ENCODE measurements at places on chromosomes 2 and 18.

DNA sequence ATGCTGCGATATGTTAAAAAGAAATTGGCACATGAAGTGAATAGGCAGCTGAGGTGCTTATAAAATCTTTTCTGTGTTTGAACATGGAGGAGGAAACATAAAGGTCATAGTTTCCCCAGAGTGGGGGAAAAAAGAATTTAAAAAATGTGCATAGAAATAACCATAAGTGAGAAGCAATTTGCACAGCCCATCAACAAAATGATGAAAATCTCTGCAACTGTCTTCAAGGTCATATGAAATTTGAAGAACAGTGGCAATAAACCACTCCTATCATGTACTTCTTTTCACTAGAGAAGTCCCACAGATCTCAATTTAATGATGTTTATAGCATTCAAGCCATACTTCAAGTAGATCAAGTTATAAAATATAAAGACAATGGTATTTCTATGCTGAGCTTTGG, 46.7 kb upstream of the ZNF804A start:
- no peak for DNase-seq

- no peak for DNase-seq
Observed at GRCh38 chr2:172214252-172214651, 111.6 kb upstream of the DLX2 start.

DNA sequence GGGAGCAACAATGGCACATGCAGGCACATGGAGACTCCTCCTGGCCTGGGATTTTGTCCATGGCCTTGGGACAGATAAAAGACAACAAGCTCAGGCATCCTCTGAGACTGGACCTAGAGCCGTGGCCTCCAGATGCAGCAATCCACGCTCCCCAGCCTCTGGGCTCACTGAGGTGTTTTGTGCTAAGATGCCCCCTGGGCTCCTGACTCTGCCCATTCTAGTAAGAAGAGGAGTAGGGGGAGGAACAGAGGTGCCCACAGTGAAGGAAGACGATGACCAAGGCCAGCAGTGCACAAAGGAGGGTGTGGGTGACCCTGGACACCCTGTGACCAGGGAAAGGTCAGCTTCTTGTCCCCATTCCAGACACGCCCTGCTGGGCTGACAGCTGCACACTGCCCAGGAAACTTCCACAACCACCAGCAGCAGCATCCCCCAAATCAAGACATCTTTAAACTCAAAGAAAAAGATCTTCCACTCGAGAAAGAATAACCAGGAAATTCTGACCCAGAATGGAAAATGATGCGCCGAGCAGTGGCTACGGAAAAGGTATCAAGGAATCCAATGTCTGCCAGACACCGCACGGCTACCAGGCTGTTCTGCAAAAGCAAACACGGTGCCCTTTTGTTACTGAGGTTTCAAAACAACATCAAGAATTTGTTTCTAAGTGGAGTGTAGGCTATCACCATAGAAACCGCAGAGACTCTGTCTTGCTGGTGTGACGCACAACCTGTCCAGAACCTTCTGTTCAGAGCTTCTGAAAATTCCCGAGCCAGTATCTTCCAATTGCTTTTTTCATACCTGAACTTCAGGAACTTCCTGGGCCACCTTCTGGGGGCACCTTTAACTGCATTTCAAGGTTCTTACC, 65.5 kb downstream of the ZNF516 start:
- no peak for DNase-seq

DNA sequence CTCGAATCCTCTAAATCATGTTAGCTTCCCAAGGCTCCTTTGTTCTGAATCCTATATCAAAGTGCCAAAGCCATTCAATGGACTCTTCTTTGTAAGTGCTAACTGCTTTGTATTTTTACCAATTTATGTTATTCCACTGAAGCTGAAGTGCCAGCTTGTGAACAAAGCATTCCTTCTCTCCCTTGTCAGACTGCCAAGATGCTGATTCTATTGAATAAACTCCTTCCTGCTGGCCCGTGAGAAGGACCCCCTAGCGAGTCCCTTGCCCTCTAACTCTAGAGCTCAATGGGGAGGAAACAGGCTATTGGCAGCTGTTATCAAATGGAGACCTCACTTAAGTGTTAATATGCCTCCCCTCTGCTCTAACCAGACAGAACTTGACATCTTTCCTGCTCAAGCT, 1097.9 kb upstream of the CNTNAP5 start:
- DNase-seq, result peak; percentile 77

DNA sequence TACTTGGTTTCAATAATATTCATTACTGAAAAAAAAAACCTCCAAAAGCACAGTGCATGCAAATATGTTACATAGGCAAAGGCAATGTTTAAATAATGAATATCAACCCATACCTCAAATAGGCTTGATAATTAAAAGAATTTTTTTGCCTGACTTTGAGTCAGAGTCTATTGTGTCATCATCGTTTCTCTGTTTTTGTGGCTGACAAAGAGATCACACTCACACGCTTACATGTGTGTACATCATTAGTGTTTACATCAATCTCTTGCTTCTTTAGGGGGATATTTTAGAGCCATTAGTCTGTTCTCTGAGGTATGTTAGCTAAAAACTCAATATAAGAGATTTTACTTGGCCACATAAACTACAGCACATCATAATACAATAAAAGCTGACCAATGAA, 150.3 kb upstream of the MMADHC start:
- no peak for DNase-seq

DNA sequence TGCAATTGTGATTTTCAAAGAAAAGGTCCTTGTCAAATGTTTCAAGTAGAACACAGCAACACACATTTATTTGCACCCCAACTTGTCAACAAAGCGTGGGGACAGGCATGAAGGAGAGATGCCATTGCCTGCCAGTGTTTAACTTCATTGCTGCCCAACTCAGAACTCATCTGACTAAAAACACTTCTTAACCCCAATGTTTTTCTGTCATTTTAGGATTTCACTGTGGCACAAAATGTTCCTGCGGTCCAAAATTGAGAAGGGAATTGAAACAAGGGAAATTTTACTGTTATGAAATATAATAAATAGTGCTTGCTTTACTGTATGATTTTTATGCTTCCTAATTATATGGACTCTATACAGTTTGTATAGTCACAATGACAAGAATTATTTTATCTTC, 45.7 kb downstream of the PMAIP1 start:
- no peak for DNase-seq

- peak; percentile 30 for DNase-seq
Observed at GRCh38 chr2:55014962-55015939, 35.0 kb downstream of the RTN4 start.

DNA sequence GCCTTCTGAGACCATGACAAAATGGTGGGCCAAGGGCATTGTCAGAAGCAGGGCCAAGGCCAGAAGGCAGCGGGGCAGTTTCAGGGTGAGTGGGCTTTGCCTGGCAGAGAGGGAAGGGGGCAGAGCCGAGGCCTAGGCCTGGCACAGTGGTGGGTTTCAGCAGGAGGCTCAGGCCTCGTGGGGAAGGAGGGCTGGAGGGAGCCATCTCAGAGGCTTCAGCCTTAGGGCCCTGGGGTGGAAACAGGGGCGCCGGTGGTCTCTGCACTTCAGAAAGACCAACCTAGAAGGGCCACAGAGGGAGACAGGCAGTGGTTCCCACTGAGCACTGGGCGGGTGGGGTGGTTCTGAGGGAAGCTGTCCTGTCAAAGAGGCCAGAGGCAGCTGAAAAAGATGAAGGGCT, 58.0 kb upstream of the SMAD7 start:
- DNase-seq, result no peak

DNA sequence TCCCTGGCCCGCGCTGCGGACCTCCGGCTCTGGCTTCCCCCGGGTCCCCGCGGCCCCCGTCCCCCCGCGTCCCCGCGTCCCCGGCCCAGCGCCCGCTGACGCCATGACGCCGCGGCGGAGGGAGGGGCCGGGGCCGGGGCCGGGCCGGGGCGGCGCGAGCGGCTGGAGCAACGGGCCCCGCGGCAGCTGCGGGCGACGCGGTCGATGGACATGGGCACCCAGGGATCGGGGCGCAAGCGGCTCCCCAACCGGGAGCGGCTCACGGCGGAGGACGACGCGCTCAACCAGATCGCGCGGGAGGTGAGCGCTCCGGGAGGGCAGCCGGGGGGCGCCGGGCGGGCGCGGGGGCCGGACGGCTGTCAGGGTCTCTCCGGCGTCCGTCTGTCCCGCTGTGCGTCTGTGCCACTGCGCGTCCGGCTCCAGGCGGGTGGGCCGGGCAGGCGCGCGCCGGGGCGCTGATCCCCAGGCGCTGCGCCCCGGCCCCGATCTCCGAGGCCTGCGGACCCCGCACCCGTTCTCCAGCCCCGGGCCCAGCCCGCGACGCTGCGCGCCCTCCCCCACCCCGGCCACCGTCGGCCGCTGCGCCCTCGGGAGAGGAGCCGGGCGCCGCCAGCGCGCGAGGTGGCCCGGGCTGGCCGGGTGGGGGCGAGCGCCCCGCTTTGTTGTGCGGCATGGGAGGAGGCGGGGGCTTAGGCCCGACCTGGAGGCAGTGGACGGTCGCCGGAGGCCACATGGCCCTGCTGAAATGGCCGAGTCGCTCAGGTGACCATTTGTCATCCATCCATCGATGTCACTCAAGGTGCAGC, at the start of gene LRRFIP1:
Gene LRRFIP1, plus strand, starts transcription at position 147 of the 806 bp plus-strand sequence. Its CDS starts 58 bp downstream, at position 205.
- DNase-seq, result peak; percentile 20

DNA sequence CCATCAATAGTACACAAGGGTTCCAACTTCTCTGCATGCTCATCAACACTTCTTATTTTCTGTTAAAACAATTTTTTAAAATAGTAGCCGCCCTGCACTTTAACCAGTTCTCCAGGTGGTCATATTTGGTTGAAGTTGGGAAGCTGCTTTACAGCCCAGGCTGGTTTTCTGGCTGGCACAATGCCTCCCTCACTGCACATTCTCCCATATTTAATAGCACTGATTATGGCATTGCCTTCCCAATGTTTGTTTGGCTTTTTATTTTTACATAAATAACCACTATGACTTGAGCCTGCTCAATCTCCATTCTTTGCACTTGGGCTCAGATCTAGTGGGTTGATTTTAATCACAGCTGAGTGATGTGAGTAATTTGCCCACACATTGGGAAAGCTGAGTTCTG, 111.9 kb upstream of the MAP4K3 start:
- DNase-seq, result no peak

DNA sequence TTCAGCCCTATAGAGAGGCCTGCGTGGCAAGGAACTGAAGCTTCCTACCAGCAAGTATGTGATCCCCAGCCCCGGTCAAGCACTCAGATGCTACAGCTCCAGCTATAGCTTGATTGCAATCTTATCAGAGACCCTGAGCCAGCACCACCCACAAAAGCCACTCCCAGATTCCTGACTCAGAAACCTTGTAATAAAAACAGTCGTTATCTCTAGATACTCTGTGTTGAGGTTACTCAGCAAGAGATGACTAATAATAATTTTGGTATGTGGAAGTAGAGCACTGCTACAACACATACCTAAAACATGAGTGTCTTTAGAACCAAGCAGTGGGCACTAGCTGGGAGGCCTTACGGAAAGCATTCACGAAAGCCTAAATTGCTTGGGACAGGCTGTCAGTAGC, 216.9 kb downstream of the UXS1 start:
- DNase-seq, result no peak

- DNase-seq, result no peak
Observed at GRCh38 chr2:222298311-222299150, at the start of gene PAX3. PAX3 (minus strand) TSS chr2:222298998; CDS start chr2:222298615, 383 bp downstream.

DNA sequence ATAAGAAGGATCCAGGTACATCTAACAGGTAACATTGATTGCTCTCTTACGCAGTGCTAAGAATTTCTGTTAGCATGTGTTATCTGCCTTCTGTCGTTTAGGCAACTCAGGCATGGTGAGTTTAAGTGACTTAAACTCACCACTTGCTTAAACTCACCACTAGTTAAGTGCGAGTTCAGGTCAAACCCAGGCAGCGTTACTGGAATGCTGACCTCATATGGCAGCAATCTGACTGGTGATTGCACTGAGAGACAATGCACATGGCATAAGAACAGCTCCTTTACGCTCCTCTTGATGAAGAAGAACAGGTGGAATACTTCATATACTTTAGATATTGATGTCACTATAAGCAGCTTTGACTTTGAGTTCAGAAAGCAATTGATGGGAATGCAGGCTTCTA, 954.1 kb downstream of the SOCS6 start:
- DNase-seq, result no peak

- no peak for DNase-seq
Observed at GRCh38 chr2:88770016-88770415, 78.5 kb downstream of the RPIA start.

DNA sequence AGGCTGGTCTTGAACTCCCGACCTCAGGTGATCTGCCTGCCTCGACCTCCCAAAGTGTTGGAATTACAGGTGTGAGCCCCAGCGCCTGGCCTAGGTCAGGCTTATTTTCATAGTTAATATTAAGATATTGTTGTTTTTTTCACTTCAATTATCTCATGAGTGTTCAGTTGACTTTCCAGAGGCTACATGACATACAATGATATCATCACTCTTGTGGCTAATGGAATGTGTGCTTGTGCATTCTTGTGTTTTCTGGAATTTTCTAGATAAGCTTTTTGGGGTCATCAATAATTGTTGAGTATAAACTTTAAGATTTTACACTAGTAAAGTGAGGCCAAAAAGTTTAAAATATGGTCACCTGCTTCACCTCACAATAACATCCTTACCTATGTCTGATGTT, 180.9 kb downstream of the FIGN start:
- no peak for DNase-seq

DNA sequence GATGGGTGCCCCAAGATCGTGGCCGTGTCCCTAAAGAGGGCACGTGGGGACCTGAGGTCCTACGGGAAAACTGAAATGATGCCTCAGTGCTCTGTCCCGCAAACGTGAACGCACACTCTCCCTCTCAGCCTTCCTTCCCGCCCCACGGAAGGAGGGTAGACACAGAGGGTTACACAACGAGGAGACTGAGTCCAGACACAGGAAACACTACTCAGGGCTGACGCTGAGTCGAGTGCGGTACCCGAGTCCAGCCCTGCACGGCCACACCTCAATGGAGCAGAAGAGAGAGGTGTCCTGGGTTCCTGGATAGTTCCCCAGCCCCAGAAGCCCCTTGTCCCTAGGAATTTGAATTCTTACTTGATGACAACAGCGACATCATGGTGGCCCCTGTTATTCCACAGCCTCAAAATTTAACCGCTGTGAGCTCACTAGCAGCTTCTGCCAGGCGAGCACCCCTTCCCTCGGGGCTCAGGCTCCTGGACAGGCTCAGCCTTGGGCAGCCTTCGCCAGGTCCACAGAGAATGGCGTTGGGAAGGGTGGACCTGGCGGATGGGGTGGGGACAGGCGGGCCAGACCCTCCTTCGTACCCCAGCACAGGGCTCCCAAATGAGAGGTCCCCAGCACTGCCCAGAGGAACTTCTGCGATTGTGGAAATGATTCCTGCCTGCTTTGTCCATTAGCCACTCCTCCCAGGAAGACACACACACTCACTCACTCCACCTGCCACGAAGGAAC, 980 bp upstream of the RNPEPL1 start:
- DNase-seq, result peak; percentile 55

GRCh38 chr2:12618576-12618975, 98.2 kb upstream of the TRIB2 start:
- no peak for DNase-seq

- no peak for DNase-seq
Observed at GRCh38 chr2:37711308-37711731, 39.9 kb upstream of the CDC42EP3 start.

DNA sequence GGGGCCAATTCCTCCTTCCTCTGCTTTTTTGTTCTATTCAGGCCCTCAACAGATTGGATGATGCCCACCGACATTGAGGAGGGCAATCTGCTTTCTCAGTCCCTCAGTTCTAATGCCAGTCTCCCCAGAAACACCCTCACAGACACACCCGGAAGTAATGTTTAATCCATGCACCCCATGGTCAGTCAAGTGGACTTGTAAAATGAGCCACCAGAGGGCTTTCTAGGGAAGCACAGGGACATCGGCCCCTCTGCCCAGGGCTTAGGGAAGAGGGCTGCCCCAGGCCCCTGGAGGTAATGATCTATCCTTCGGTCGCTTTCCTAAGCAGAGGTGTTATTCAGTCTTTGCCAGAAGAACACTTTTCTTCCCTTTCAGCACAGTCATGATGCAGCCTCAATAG, 107.4 kb downstream of the PDCL3 start:
- DNase-seq, result no peak

Measured in NCI-H345 (cell line).